ENCODE measurements at places on chromosomes 2 and 18.
A peak's percentile ranks its signal among the peaks of the same experiment; 100 is the strongest.

DNA sequence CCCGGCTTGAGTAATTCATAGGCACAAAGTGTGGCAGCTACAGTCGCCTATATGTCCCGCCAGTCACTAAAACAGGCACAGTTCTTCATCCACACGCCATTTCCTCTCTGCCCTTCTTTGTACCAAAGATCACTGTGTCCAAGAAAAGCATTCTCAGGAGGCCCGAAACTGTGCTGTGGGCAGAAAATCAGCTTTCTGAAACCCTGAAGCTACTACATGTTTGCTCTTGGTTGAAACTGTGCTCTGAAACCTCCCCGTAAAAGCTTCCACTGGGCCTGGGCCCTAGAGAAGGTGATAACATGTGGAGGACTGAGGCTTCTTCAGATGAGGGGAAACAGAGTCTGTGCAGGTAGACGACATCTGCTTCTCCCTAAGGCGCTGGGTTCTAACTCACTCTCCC, 75.6 kb upstream of the ID2 start:
- no peak for DNase-seq

GRCh38 chr2:39913648-39914461, 134.8 kb upstream of the THUMPD2 start:
- no peak for DNase-seq

DNA sequence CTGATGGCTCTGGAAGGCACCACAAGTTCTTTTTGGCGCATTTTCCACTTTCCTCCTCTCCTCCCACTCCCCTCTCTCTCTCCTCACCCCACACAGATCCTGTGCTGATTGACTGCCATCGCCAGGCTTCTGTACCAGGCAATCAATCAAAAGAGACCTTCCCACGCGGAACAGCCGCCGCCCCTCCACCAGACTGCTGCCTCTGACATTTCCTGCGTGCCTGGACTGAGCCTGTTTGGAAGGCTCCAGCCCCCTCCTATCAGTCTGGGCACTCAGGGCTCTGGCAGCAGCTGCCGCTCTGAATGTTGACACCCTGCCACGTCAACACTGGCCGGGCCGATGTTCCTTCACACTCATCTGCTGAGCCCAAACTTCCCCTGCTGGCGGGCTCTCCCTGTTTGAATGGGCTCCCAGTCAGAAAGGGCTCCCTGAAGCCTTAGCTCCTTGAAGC, 467.7 kb downstream of the EPHA4 start:
- no peak for DNase-seq

DNA sequence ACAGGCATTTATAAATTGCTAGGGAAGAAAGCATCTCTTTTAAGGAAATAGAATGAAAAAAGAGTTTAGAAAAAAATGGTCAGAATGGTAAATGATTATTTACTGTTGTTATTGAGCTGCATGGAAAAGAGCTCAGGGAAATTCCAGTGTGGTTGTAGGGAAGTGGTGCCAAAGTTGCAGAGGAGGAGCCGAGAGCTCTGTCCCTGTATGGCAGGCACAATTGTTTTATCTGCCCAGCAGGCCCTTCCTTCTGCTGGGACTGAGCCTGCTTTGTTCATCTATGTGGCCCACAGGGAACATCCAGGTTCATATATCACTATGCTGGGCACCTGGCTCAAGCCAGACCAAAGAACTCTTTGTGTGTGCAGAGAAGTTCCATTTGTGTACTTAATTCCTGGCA, 80.8 kb upstream of the AGAP1 start:
- DNase-seq = no peak

- peak; percentile 61 for DNase-seq
Measured at GRCh38 chr18:3449512-3450011, 410 bp upstream of the TGIF1 start.

GRCh38 chr2:182186132-182186735, 200.6 kb downstream of the PPP1R1C start:
- DNase-seq = no peak

DNA sequence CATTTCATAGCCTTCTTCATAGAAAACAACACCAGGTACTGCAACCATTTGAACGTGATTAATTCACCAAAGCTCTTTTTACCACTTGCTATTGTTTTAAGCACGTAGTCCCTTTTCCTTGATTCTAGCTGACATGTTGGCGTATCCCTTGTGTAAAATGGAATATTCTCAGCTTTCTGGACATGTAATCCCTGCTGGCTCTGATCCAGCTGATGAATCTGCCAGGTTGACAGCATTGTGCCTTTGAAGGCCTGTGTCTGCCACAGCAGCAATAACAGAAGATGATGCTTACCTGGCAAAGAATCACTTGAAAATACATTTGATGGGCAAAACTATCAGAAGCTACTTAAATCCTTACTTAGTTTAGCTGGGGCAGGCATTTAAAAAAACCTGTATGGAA, 81.0 kb upstream of the CCDC150 start:
- no peak for DNase-seq

DNA sequence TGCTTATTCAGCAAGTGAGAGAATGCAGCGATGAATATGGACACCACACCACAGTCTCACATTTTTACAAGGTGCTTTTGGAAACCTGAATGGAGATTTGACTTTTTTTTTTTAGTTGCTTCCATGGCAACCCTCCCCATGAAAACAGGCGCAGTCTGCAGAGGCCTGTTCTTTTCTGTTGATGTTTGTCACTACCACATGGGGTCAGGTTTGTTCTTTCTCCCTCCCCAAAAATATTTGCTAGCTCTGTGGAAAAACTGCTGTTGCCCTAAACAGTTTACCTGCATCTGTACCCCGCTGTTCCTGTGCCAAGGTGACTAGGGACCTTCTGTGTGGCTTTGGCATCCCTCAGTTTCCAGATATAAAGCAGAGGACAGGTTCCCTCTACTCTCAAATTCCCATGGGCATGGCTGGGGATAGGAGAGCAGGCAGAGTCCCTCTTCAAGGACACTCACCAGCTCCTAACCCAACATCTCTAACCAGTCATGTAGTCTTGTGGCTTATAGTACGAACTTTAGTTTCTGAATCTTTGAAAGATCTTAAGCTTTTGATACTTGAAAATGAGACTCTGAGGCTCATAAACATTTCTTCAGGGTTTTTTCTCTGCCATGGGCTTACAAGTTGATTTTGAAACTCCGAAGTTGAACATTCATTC, 14.7 kb upstream of the MAPRE2 start:
- no peak for DNase-seq

- no peak for DNase-seq
Measured at GRCh38 chr2:12073217-12073852, 326.9 kb downstream of the LPIN1 start.

- no peak for DNase-seq
Measured at GRCh38 chr18:52598921-52599320, 258.9 kb downstream of the DCC start.

DNA sequence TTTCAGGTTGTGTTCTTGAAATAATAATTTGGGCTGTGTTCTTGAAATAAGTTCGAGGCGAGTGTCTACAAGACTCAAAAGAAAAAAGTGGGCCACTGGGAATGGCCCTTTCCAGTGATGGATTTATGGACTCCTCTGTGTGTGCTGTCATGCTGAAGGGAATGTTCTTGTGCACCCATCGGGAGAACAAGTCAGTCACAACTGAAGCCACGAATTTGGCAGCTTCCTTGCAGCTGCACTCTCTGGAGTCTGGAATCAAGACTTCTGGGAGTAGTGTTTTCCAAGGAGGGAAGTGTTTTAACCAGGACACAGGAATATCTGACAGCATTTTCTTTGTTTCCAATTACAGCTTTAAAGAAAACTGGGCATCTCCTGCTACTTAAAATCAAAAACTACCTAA, 620 bp downstream of the SLC14A1 start:
- DNase-seq = no peak

- no peak for DNase-seq
Measured at GRCh38 chr2:27552941-27553340, 29.9 kb upstream of the ZNF512 start.

DNA sequence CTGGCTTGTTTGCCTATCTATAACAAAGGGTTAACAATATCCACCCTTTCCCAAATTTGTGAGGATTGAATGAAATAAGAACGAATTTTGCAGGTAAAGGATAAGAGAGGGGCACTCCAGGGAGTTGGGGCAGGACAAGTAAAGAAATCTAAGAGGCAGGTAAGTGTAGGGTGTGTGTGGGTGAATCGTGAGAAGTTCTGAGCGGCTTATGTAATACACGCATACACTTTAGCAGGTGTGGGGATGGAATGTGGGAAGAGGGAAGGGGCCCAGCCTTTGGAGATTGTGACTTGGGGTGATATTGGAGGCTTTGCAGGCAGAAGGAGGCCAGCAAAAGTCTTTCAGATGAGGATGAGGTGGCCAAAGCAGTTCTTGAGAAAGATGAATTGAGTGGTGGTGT, 83.2 kb upstream of the AQP4 start:
- DNase-seq = no peak

- no peak for DNase-seq
Measured at GRCh38 chr2:77520641-77521547, 1.3 kb downstream of the LRRTM4 start.

DNA sequence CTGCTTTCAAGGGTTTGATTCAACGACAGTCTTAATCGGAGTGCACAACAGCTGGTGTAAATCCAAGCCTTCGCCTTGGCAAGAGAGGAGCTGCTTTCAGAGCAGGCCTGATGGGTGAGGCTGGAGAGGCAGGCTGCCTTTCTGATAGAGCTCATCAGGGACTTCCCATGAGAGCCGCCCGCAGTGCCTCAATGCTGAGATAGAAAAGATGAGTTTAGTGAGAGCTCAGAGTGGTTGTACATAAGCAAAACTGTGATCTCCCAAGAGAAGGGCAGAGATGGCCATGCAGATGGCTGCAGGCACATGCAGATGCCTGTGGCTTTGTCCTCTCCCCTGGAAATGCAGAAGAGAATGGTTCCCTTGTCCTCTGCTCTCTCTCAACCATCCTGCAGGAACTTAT, 122.1 kb downstream of the ARL4C start:
- DNase-seq = no peak

- no peak for DNase-seq
Measured at GRCh38 chr2:127506510-127506909, 19.8 kb downstream of the IWS1 start.

DNA sequence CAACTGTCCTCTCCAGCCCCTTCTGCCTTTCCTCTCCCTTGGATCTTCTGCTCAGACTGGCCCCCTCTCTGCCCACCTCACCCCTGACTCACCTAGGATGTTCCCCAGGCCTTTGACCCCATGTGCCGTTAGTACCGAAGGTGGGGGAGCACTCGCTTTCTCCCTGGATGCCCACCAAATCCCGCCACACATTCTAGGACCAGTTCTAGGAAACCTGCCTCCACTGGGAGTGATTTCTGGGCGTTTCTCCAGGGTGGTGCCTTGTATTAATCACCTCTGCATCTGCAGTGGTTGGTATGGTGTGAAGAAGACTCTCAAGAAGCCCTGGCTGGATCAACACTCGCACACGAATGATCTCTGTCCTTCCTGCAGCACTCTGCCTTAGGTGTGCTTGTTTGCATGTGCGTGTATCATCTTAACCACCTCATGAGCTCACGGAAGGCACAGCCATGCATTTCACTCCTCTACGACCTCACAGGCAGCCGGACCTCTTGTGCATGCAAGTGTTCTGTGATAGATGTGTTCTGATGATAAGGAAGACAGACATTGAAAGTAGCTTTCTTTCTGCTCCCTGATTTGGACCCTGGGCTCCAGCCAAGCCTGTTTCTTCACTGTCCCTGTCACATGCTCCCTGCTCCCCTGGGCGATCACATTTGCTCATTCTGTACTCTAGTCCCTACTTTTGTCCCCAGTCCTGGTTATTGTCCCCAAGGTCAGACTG, 69.4 kb downstream of the LIPG start:
- no peak for DNase-seq

DNA sequence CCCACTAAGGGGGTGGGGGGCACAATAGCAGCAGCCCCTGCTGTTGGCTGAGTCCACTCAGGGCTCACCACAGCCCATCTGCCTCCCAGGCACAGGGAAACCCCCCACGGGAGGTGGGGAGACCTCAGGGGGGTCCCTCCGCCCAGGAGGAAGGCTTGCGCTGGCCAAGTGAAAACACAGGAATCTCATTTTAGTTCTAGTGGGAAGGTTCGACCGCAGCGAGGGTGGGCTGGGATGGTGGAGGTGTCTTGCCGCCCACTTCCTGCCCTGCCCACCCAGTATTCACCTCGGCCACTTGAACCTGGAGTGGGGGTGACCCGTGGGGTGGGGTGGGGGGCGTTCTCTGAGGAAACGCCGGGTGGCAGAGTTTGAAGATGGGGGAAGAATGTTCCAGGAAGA, 6.9 kb upstream of the BOK start:
- DNase-seq = no peak

GRCh38 chr18:73975266-73975665, 172.4 kb downstream of the FBXO15 start:
- DNase-seq = peak; percentile 1

DNA sequence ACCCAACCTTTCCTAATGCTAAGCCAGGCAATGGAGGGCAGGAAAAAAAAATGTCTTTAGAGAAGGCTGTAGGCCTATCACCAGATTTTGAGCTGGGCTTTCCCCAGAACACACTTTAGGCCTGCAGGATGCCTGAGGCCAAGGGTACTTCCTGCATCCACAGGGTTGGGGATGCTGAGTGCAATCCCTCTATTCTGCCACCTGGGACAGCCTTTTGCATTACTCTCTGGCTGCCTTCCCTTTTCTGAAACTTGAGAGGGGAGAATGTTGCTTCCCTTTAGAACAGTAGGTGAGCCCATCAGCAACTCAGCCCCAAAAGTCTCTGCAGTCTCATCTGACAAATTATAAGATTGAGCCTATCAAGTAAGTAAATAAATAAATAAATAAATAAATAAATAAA, 195.2 kb downstream of the SLC8A1 start:
- DNase-seq = no peak

DNA sequence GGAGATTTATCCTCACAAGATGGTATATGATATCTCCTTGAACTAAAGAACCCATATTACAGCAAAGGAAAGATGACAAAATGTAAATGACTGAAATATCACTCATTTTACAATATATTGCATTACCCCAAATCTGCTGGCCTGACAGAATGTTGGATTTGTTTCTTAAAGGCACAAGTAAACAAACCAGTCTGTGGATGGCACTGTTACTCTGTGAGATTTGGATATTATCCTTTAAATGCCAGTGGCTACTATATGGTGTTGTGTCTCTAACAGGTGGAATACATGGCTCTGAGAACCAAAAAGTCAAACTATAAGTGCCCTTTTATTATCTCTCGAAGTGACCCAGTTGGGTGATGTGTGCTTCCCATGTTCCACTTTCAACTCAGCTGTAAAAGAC, 125.7 kb downstream of the PDE1A start:
- no peak for DNase-seq

GRCh38 chr2:219278655-219279150, 463 bp upstream of the DNAJB2 start:
- no peak for DNase-seq

- no peak for DNase-seq
Measured at GRCh38 chr2:118097657-118098056, 9.4 kb downstream of the INSIG2 start.

DNA sequence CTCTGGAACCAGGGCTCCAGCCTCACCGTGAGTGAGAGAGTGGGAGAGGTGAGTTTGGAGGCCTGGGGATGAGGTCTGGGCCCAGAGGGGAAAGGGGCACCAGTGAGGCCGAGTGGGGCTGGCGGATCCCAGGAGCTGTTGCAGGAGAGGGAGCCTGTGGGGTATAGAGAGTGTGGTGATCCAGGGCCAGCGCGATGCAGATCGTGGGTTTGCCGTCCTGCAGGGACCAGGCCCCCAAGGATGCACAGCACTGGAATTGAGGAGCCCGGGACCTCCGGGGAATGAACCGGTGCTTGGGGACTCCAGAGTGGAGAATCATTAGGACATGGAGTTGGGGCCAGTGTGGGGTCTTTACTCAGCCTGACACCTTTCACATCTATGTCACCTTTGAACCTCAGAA, 25.7 kb upstream of the RAB6D start:
- no peak for DNase-seq

GRCh38 chr2:187586011-187586641, 31.9 kb upstream of the TFPI start:
- no peak for DNase-seq

GRCh38 chr2:229798446-229799155, 84.2 kb upstream of the DNER start:
- DNase-seq = no peak

All from stimulated activated CD4-positive, alpha-beta T cell treated with anti-CD3 and anti-CD28 coated beads, Interleukin-15, amount 100 ng/mL, for 48 hours (primary cell).